ENCODE measurements at places on chromosomes 13 and 19. TPM values are rescaled to one million over a fixed set of nuclear protein-coding genes. Genes with fewer than 3 reads are reported as not detected.

GRCh38 chr19:2188708-2189385 is 25.1 kb downstream of the DOT1L start:
- no peak for DNase-seq
- H3K4me1 ChIP-seq: no peaks in the 10 kb centered on the region
- no peak overlapping the region for H3K27ac ChIP-seq
- H3K36me3 ChIP-seq: peaks cover 31% of the 10 kb centered on the region
- no peak overlapping the region for H3K4me3 ChIP-seq

DNA sequence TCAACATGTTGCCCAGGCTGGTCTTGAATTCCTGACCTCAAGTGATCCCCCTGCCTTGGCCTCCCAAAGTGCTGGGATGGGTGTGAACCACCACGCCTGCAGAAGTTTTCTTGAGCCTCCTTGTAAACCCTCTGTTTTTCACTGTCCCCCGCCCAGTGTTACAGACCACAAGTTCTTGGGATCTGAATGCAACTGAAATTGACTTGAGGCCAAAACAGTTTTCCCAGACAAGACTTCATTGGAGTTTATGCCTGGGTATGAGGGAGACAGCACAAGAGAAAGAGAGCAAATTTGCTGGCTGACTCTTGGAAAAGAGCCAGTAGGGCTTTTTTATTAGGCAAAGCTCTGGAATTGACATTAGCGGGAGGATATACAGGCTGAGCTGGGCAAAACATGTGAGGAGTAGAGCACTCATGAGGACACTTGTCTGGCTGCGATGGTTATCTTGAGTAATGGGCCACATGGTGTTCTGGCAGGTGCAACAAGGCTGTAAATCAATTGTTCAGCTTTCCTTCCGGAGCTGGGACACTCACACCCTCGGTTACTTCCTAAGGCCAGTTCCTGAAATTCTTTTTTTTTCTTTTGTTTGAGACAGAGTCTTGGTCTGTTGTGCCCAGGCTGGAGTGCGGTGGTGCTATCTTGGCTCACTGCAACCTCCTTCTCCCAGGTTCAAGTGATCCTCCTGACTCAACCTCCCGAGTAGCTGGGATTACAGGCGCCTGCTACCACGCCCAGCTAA is 12.7 kb upstream of the HNRNPL start:
- no peak overlapping the region for H3K4me3 ChIP-seq
- no peaks in the 10 kb centered on the region for H3K27me3 ChIP-seq
- H3K4me1 ChIP-seq: no peaks in the 10 kb centered on the region
- DNase-seq: no peak

- no peak for DNase-seq
- H3K27me3 ChIP-seq: no peaks in the 10 kb centered on the region
- peak overlapping the region; percentile 95 for H3K4me3 ChIP-seq
- peaks cover 5% of the 10 kb centered on the region for H3K4me1 ChIP-seq
These were observed 790 bp upstream of the SUGT1 start for GRCh38 chr13:52651897-52652195.

DNA sequence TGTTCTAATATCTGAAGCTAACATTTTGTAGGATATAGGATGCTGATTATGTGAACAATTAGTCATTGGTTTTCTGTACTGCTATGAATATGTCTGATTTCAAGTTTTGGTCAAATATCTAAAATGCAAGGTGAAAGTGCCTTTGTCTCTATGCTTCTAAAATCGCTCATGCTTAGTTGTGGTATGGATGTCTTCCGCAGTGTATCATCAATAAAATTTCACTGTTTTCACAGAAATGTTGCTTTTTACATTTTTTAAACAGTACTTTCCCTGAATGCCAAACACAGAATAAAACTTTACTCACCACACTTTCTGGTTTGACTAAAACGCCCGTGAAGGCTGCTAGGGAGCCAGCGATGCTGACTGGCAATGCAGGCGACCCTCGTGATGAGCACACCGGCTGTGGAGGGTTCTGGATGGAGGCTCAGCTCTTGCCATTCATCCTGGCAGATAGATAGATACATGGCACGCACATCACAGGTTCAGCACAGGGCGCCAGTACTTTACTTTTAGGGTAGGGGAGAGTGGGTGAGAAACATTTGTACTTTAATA is 40.1 kb downstream of the SLC7A9 start:
- H3K27me3 ChIP-seq: no peaks in the 10 kb centered on the region
- H3K4me1 ChIP-seq: peaks cover 4% of the 10 kb centered on the region
- H3K27ac ChIP-seq: no peak overlapping the region
- DNase-seq: no peak
- H3K36me3 ChIP-seq: no peaks in the 10 kb centered on the region

Gene GRIK5
- polyA plus RNA-seq: 25.3 TPM

DNA sequence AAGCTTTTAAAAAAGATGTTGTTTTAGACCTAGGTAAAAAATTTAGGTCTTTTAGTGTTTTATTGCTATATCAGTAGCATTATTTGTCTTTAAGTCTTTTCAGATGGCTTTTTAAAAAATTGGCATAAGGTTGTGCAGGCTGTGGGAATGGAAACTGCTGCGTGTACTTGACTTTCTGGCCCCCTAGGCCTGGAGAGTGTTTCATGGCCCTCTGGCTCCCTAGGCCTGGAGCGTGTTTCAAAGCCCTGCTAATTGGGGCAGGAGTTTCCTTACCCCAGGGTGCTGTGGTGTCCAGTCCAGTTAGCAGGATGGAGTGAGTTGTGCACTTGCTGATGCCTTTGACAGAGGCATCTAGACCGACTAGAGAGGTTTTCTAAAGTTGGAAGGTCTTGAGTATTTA is 23.8 kb downstream of the PRAM1 start:
- H3K4me1 ChIP-seq: no peaks in the 10 kb centered on the region
- no peak overlapping the region for H3K27ac ChIP-seq
- H3K36me3 ChIP-seq: peaks cover 44% of the 10 kb centered on the region
- no peak for DNase-seq
- no peaks in the 10 kb centered on the region for H3K27me3 ChIP-seq

DNA sequence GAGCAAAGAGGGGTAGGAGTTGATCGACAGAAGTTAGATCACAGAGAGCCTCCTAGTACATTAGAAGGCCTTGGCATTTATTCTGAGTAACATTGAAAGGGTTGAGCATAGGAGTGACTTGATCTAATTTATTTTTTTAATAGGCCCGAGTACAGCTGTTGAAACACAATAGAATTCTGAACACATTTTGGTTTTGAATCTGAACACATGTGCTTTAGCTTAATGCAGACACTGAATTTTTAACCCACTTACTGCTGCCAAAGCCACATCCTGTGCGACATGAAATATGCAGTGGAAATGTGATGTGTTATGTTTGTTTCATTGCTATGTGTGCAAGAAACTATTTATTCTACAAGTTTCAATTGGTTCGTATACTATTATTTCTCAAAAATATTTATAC is 1505.9 kb downstream of the PCDH9 start:
- no peaks in the 10 kb centered on the region for H3K27me3 ChIP-seq
- no peak for DNase-seq
- H3K4me1 ChIP-seq: no peaks in the 10 kb centered on the region
- H3K27ac ChIP-seq: no peak overlapping the region
- H3K36me3 ChIP-seq: no peaks in the 10 kb centered on the region

Gene CADM4
- polyA plus RNA-seq: 13.5 TPM

Gene CCL25
- polyA plus RNA-seq: 0.46 TPM

Gene NFILZ
- not detected for polyA plus RNA-seq

- no peak for DNase-seq
- no peak overlapping the region for H3K4me3 ChIP-seq
- H3K27ac ChIP-seq: no peak overlapping the region
- H3K27me3 ChIP-seq: no peaks in the 10 kb centered on the region
- peaks cover 5% of the 10 kb centered on the region for H3K4me1 ChIP-seq
- no peaks in the 10 kb centered on the region for H3K36me3 ChIP-seq
These were observed 71.4 kb downstream of the ALOX5AP start for GRCh38 chr13:30806784-30807183.

DNA sequence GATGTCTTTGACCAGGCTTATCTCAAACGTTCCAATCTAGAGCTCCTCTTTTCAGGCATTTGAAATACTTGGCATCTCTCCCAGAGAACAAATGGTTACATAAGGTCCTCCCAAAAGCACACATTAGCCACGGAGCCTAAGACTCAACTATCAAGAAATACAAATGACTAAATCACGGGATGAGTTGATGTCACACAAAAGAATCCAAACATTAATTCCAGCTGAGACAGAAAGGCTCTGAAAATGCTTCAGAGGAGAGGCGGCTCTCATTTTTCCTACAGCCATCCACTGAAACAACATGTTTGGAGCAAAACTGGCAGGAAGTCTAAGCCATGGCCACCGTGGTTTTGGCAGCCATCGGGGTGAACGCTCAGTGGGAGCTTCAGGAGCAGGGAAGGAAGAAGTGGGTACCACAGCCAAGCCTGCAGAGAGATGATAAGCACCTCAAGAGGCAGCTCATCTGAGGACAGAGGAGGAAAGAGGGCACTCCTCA is 122.5 kb downstream of the STK24 start:
- H3K27ac ChIP-seq: no peak overlapping the region
- H3K4me3 ChIP-seq: no peak overlapping the region
- H3K36me3 ChIP-seq: peaks cover 64% of the 10 kb centered on the region
- no peak for DNase-seq
- no peaks in the 10 kb centered on the region for H3K27me3 ChIP-seq
- H3K4me1 ChIP-seq: peaks cover 7% of the 10 kb centered on the region

Data from H1 (cell line).